ENCODE measurements at places on chromosomes 13 and 19.

- no peak for DNase-seq
Measured at GRCh38 chr19:35756377-35757230, at the start of gene HSPB6. Gene HSPB6, minus strand, starts transcription at chr19:35757029. Its CDS starts 21 bp downstream, at chr19:35757008.

- DNase-seq = no peak
Measured at GRCh38 chr13:40676007-40676406, 9.6 kb upstream of the FOXO1 start.

DNA sequence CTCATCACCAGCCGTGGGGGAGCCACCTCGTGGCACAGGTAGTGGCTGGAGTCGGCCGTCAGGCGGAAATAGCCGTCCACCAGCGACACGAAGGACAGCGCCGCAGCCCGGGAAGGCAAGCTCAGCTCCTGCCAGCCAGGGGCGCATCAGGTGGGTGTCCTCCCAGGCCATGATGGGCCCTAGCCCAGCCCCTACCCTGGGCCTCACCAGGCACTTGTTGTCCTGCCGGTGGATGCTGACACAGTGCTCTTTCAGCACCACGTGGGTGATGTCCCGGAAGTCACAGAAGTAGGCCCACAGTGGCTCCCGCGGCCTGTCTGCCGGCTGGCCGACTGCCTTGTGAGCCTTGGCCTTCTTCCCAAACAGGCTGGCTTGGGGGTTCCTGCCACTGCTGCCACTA, 15.7 kb downstream of the TYK2 start:
- no peak for DNase-seq

DNA sequence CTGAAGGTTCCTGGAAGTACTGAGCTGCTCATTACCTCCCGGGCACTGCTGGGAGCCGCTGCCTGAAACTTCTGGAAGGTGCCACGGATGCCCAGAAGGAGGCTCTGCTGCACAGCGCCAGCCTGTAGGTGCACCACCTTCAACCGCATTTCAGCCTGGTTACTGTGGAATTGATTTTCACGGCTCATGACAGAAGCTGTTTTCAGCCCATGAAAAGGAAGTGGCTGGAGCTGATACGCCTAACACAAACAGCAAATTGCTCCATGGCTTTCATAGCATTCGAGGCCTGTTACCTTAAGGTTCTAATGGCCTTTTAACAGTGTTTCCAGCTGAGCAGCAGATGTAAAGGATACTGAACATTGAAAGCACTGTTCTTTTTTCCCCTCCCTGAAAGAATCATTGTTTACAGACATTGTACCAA, 22.0 kb downstream of the GPC6 start:
- no peak for DNase-seq

DNA sequence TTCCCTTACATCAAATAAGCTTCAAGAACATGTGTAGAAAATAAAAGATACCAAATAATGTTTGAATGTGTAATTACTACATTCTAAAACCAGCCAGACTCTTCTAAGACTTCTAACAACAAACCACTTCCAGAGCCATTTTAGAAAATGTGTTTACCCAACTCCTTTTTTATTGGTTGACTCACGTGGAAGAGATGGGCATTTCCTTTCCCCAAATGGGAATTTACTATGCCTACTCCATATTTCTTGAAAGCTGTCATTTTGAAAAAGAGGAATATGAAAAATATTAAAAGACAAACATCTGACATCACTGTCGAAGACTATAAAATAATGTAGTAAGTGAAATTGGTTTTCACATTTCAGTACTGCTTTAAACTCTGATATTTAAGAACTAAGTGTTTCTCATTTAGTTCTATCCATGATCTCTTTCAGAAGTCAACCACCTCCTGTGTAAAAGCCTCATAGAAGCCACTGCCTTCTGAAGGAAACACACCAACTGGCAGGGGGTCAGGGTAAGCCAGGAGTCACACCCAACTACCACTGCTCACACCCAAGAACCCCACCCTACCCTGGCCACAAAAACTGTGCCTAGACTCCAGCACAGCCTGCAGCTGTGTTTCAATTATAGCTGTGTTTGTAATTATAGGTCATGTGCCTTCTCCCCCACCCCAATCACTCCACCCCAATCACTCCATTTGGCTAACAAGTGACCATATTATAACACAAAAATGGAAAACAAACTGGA, 86.8 kb downstream of the UBL3 start:
- no peak for DNase-seq

GRCh38 chr19:46326608-46327007, 20.3 kb upstream of the PPP5C start:
- DNase-seq = no peak

GRCh38 chr13:49183672-49184325, 36.3 kb upstream of the MLNR start:
- peak; percentile 6 for DNase-seq

DNA sequence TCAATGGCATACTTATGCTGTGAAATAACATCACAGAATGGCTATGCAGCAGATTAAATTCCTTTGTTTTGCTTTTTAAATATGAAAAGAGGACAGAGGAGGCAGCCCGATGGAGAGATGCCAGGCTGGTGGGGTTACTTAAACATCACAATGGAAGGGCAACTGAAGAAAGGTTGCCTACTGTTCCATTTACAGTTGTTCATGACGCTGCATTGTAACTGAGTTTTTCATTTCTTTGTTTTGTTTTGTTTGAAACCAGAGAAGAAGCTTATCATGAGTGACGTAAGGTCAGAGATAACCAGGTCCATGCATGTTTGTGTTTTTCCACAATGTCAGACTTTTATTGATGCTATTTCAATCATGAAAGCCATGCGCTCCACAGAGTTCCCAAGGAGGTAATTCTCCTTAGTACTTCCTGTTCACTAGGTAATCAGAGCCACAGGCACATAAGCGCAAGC, 273.8 kb downstream of the LHFPL6 start:
- no peak for DNase-seq

- peak; percentile 11 for DNase-seq
Measured at GRCh38 chr13:88085036-88085435, 413.9 kb downstream of the SLITRK5 start.

DNA sequence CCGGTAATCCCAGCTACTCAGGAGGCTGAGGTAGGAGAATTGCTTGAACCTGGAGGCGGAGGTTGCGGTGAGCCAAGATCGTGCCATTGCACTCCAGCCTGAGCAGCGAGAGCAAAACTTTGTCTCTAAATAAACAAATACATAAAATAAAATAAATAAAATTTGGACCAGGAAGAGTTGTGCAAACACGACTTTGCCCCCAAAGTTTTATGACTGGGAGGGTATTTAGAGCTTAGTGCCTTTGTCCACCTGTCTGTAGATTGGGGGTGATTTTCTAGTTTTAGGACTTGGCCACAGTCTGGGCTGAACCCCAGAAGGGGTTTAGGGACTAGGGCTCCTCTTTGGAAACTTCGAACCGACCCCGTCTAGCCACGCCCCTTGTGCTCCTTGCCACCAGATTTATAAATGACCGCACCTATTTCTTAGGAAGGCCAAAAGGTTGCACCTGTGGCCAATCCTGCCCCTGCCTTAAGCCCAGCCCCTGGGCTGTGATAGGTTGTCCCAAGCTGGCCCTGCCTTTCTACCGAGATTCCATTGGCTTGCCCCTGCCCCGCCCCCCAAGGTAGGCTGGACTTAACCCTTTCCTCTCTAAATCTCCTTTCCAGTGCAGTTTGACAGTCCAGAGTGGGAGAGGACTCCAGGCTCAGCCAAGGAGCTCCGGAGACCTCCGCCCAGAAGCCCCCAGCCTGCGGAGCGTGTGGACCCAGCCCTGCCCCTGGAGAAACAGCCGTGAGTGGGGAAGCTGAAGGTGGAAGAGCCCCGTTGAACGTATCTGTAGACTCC, 5.3 kb downstream of the SHD start:
- DNase-seq = no peak

- DNase-seq = no peak
Measured at GRCh38 chr13:72293206-72293605, 426.2 kb upstream of the DACH1 start.

DNA sequence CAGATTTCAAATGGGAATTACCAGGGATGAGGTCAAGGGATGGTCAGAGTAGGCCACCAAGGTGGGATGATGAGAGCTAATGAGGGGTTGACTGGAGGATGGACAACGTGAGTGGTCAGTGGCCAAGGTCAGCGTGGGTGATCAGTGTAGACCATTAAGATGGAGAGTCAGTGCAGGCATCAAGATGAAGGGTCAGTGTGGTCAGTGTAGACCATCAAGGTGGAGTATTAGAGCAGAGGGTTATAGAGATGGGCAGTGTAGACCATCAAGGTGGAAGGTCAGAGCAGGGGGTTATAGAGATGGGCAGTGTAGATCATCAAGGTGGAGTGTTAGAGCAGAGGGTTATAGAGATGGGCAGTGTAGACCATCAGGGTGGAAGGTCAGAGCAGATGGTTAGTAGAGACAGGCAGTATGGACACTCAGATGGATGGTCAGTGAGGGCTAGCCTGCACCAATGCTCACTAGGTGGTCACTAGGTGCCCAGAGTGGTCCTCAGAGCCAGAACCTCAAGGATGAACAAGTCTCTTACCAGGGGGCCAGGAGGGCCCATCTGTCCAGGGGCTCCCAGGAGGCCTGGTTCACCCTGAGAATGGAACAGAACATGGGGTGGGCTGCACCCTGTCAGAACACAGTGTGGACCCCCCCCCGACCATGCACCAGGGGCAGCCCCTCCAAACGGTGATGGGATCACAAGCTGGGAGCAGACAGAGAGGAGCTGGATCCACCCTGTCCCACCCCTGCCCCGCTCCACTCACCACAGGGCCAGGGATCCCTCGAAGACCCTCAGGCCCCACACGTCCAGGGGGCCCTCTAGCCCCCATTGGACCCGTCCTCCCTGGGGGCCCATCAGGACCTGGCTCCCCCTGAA, 32.7 kb upstream of the OLFM2 start:
- no peak for DNase-seq

- DNase-seq = no peak
Measured at GRCh38 chr19:38162094-38162493, 61.9 kb downstream of the DPF1 start.

- DNase-seq = no peak
Measured at GRCh38 chr13:110442930-110443621, 118.4 kb downstream of the RAB20 start.

DNA sequence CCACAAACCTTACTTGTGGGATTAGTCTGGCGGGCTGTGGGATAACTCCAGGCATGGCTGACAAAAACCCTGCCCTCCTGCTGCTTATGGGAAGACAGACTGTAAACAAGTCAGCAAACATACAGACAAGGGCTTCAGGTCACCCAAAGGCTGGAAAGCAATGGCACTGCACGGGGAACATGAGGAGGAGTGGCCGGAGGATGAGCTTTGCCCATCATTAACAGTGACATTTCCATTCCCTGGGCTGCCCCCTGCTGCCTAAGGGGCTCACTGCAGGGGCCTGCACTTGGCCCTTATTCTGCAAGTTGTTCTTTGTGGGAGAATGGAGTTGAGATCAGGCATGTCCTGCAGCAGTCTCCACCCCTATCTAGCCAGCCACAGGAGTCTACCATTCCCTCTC, 91.3 kb downstream of the UQCRFS1 start:
- peak; percentile 9 for DNase-seq

DNA sequence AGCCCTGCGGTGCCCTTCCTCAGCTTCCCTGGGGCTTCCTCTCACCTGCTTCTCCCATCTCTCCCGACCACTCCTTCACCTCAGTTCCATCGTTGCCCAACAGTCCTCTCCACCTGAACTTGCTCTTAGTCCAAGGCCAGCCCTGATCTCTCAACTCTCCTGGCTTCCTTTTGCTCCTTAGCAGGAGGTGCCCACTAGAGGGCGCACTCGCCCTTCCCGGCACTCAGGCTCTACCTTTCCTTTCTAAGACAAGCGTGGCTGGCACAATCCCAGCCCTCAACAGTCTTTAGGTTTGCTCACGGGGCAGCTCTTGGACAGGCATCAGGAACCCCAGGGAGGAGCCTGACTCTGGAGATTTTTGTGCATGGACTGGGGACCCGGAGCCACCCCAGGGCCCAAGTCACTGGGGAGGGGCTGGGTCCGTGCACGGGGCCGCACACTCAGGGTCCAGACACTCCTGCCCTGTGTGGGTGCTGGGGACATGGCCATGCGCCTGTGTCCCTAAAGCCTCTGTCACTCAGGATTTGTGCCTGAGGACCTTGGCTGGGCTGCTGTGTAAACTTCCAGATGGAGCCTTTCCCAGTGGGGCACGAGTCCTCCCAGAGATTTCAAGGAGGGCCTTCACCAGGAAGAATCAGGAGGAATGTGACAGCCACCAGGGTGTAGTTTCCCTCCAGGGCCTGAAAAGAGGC, 12.1 kb upstream of the CEACAM8 start:
- DNase-seq = peak; percentile 24

DNA sequence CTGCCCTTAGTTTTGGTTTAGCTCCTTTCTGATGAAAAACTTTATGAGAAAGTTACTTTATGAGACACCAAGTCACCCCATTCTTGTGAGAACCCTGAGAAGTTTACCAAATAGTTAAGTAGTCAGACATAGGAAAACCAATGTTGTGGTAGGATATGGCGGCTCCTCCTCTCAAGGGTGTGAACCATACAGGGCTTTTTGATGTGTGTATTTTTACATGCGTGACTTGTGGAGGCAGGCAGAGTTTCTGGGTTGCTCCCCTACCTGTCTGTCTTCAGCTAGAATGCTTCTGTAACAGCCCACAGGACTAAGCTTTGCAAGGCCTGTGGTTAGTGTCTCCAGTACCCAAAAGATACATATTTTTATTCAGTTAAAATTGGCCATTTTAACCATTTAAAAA, 18.3 kb downstream of the UBAC2 start:
- DNase-seq = no peak

DNA sequence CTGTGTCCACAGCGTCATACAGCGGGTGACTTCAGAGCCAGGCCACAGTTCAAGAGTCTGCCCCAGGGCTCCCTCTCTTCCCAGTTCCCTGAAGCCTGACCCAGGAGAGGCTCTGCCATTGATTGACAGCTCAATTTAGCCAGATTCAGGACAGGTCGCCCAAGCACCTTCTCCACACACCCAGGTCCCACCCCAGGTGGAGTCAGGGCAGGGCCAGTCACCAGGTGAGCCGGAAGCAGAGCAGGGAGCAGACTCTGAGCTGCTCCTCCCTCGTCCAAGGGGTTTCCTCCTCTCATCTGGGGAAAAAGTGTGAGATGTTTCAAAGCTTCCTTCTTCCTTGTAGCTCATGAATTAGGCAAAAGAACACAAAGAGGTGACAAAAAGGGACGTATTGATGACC, 5.6 kb downstream of the CEACAM7 start:
- DNase-seq = no peak

DNA sequence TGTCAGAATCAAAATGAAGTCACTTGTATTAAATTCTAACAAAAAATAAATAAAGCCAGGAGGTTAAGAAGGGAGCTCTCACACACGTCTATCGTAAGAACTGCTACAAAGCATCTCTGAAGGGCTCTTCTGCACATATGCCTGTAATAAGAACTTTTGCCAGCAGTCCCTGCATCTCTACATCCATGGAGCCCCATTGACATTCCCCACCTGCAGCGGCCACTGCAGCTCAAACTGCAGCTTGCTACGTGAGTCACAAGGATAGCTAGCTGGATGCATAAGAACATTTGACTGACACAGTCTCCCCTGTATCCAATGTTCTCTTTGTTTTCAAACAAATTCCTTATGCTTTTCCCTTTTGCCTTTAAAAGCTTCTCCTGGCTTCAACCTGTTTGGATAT, 68.3 kb downstream of the DNAJC3 start:
- no peak for DNase-seq

Data from AML-193 (cell line).